ENCODE measurements at places on chromosomes 5 and 9. TPM values are rescaled to one million over a fixed set of nuclear protein-coding genes. Genes with fewer than 3 reads are reported as not detected.

PLAA gene
- total RNA-seq, result 26.0 TPM

NTNG2 gene
- 2.2 TPM for total RNA-seq

TRIM14 gene
- total RNA-seq, result 66.9 TPM

EPB41L4B gene
- 15.9 TPM for total RNA-seq

RLN2 gene
- 0.55 TPM for total RNA-seq

FOXD4L5 gene
- 0.21 TPM for total RNA-seq

PCDHGB6 gene
- total RNA-seq, result 8.2 TPM

MORN5 gene
- 1.4 TPM for total RNA-seq

NPR3 gene
- total RNA-seq, result 1.4 TPM

SPATA31C1 gene
- not detected for total RNA-seq

ARHGEF39 gene
- 1.0 TPM for total RNA-seq

PRELID2 gene
- total RNA-seq, result 28.2 TPM

C6 gene
- total RNA-seq, result 2.5 TPM

SET gene
- 390 TPM for total RNA-seq

CER1 gene
- not detected for total RNA-seq

AGXT2 gene
- not detected for total RNA-seq

CAVIN4 gene
- 0.52 TPM for total RNA-seq

RNF20 gene
- total RNA-seq, result 41.4 TPM

ASS1 gene
- 271 TPM for total RNA-seq

DRD1 gene
- total RNA-seq, result 2.9 TPM

PCDHA13 gene
- 0.42 TPM for total RNA-seq

CCDC180 gene
- 7.5 TPM for total RNA-seq

TRIM36 gene
- total RNA-seq, result 0.62 TPM

ZNF367 gene
- 1.8 TPM for total RNA-seq

RAB14 gene
- total RNA-seq, result 115 TPM

SLIT3 gene
- total RNA-seq, result 67.0 TPM

MACROH2A1 gene
- total RNA-seq, result 248 TPM

SPATA31E1 gene
- not detected for total RNA-seq

SCGB3A1 gene
- total RNA-seq, result 1.4 TPM

SPATA31A3 gene
- not detected for total RNA-seq

PRSS3 gene
- total RNA-seq, result 6.5 TPM

SCGB3A2 gene
- total RNA-seq, result not detected

PCDHGB1 gene
- total RNA-seq, result 3.0 TPM

PFN3 gene
- total RNA-seq, result not detected

DHX29 gene
- total RNA-seq, result 29.8 TPM

FOXD4L4 gene
- 0.47 TPM for total RNA-seq

BRINP1 gene
- total RNA-seq, result 1.8 TPM

GRM6 gene
- total RNA-seq, result not detected

COL27A1 gene
- total RNA-seq, result 59.2 TPM

MARCOL gene
- not detected for total RNA-seq

SHISAL2B gene
- total RNA-seq, result not detected

FPGS gene
- 115 TPM for total RNA-seq

KCNIP1 gene
- total RNA-seq, result not detected

FUT7 gene
- not detected for total RNA-seq

FRMPD1 gene
- not detected for total RNA-seq

FAM221B gene
- 0.26 TPM for total RNA-seq

IL5 gene
- total RNA-seq, result not detected

CD74 gene
- 1,068 TPM for total RNA-seq

CDC25C gene
- total RNA-seq, result not detected

ENHO gene
- total RNA-seq, result 0.36 TPM

OR1J4 gene
- total RNA-seq, result not detected

NUTM2F gene
- total RNA-seq, result not detected

RNF38 gene
- total RNA-seq, result 54.4 TPM

ANKRD18B gene
- total RNA-seq, result 12.3 TPM

GALT gene
- total RNA-seq, result 52.7 TPM
